ENCODE measurements at places on chromosomes 6 and 20. TPM values are rescaled to one million over a fixed set of nuclear protein-coding genes. Genes with fewer than 3 reads are reported as not detected.

LRP11 gene
- 38.1 TPM for total RNA-seq

CLPSL2 gene
- total RNA-seq: not detected

DNA sequence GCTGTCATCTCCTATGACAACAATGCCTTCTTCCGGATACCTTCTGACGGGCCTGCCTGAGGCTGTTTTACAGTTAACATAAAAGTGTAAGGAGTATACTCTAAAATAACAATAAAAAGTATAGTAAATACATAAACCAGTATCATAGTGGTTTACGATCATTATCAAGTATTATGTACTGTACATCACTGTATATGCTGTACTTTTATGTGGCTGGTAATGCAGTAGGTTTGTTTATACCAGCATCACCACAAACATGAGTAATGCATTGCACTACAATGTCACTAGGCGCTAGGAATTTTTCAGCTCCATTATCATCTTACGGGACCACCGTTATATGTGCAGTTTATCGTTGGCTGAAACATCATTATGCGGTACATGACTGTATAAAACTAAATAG, 76.5 kb downstream of the VEGFA start:
- H3K36me3 ChIP-seq: peaks cover 6% of the 10 kb centered on the region
- no peaks in the 10 kb centered on the region for H3K4me1 ChIP-seq
- H3K4me3 ChIP-seq: no peak overlapping the region
- no peak overlapping the region for H3K27ac ChIP-seq
- no peaks in the 10 kb centered on the region for H3K27me3 ChIP-seq

DNA sequence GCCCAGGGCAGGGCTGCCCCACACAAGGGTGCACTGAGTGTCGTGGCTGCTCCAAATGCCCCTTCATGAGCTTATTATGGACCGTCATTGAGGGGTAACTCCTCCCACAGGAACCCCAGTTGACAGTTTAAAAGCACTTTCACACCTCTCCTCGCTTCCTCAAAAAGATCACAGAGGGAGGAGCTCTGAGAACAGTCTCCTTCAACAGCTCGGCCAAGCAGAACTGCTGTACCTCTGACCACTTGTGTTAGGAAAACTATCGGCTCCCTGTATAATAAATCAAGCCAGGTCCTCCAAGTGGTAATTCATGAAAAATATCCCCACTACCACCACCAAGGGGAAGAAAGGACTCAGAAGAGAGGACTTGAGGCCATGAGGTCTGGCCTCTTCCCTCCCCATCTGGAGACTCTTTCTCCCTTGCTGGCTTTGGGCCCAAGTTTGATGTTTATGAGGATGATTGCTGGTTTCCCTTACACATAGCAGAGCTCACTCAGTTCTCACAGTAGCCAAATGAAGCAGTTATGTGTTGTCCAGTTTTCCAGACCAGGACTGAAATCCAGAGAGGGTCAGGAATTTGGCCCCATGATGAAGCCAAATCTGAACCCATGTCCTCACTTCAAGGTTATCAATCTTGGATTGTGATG, 8.7 kb downstream of the SNX21 start:
- H3K4me1 ChIP-seq: no peaks in the 10 kb centered on the region
- peak overlapping the region; percentile 31 for H3K27ac ChIP-seq
- DNase-seq: no peak
- H3K36me3 ChIP-seq: peaks cover 67% of the 10 kb centered on the region

GRCh38 chr6:46909371-46909770, 12.4 kb downstream of the ADGRF5 start:
- DNase-seq: no peak
- H3K4me3 ChIP-seq: no peak overlapping the region
- H3K27me3 ChIP-seq: no peaks in the 10 kb centered on the region
- no peaks in the 10 kb centered on the region for H3K36me3 ChIP-seq
- no peak overlapping the region for H3K27ac ChIP-seq
